ENCODE measurements at places on chromosomes 13 and 19. TPM values are rescaled to one million over a fixed set of nuclear protein-coding genes. Genes with fewer than 3 reads are reported as not detected.

Gene IGFL3
- not detected for total RNA-seq

DNA sequence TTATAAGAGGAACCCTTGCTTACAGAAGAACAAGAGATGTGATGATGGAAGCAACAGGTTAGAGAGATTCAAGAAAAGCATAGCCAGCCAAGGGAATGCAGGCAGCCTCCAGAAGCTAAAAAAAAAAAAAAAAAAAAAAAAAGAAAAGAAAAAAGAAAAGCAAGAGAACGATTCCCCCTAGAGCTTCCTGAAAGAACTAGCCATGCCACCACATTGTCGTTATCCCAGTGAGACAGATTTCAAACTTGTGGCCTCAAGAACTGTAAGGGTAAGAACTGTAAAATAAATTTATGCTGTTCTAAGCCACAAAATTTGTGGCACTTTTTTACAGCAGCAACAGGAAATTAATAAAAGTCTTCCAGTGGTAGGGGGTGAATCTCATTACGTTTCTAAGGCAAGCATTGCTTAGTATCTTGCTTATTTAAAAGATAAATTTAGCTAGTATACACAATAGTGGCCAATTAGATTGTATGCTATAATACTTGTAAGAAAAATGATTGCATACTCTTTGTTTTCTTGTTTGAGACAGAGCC lies 21.8 kb downstream of the RFXAP start:
- no peak overlapping the region for H3K27ac ChIP-seq
- no peak overlapping the region for H3K4me3 ChIP-seq
- no peaks in the 10 kb centered on the region for H3K27me3 ChIP-seq
- no peaks in the 10 kb centered on the region for H3K36me3 ChIP-seq
- no peak for DNase-seq

DNA sequence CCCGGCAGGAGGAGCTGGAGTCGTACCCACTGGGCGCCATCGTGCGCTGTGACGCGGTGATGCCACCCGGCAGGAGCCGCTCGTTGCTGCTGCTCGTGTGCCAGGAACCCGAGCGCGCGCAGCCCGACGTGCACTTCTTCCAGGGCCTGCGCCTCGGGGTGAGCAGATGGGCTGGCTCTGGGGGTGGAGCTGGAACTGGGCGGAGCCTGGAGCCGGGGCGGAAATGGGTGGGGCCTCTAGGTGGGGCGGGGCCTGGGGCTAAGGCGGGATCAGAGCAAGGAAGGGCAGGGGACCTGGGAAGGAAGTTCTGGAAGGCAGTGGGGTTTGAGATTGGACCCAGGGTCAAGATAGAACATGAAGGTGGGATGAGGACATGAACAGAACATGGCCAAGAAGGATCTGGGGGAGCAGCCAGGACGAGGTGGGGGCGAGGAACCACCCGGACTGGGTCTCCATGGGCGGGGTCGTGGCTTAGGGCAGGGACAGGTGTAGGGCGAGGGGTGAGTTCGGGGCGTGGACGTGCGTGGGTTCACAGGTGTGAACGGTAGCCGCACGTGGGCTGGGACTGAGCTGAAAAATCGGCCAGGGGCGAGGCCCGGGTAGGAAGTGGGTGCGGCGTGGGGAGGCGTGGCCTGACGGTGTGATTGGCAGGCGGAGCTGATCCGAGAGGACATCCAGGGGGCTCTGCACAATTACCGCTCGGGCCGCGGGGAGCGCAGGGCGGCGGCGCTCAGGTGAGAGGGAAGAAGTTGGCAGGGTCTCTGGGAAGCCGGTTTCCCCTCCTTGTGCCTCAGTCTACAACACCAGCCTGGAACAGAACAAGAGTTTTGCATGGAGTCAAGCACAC lies 4.7 kb downstream of the EPS8L1 start:
- no peaks in the 10 kb centered on the region for H3K27me3 ChIP-seq
- peak; percentile 48 for DNase-seq
- H3K27ac ChIP-seq = peak overlapping the region; percentile 71
- H3K4me1 ChIP-seq = peaks cover 24% of the 10 kb centered on the region
- H3K36me3 ChIP-seq = no peaks in the 10 kb centered on the region

GRCh38 chr19:6887316-6887715 lies at the start of gene ADGRE1:
Gene ADGRE1, plus strand, starts transcription at chr19:6887579. Its CDS starts 30 bp downstream, at chr19:6887609.
- no peak for DNase-seq
- no peaks in the 10 kb centered on the region for H3K4me1 ChIP-seq
- no peak within 1 kb of the TSS for H3K4me3 ChIP-seq

GRCh38 chr19:33468361-33469170 lies 53.0 kb downstream of the PEPD start:
- H3K27me3 ChIP-seq = no peaks in the 10 kb centered on the region
- DNase-seq = no peak
- H3K27ac ChIP-seq = no peak overlapping the region

- DNase-seq = no peak
- H3K27ac ChIP-seq = no peak overlapping the region
- H3K36me3 ChIP-seq = no peaks in the 10 kb centered on the region
- H3K4me1 ChIP-seq = no peaks in the 10 kb centered on the region
- no peaks in the 10 kb centered on the region for H3K27me3 ChIP-seq
- no peak overlapping the region for H3K4me3 ChIP-seq
Observed at GRCh38 chr13:101614491-101614890, 162.0 kb downstream of the ITGBL1 start.

DNA sequence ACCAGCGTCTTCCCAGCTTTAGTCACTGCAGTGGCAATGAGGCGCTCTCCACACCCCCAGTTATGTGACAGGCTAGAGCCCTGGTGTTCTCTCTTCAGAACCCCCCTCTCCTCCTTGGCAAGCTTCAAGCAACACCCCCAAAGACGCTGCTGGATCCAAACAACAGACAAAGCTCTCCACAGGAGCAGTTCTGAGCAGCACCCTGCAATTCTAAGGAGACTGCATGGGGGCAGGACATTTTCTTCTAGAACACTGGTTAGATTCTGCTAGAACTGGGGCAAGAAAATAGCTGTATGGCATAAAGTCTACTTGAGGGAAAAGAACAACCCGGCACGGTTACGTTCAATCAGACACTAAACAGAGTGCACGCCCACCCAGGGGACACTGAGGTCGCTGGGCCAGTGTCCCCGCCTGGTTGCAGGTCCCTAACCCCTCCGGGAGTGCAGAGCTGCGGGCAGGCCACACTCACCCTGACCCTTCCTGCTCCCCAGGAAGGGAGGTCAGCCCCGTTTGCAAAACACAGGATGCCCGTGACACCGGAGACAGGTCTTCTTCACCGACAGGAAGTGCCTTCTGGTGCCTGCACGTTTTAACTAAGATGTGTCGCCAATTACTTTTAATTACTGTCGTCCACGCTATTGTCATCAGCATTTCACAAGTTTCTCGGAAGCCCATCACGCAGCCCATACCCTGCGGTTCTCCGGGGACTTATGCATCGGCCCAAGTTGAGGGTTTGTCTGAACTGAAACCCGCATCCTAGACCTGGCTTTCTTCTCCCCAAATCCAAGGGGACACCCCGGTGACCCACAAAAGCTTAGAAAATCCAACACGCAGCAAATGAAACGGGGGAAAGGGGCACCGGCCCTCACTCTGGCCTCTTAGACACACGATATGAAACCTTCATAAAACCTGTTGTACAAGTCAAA lies 943 bp downstream of the GJB6 start:
- H3K4me3 ChIP-seq = peak overlapping the region; percentile 33
- H3K4me1 ChIP-seq = peaks cover 3% of the 10 kb centered on the region
- no peak overlapping the region for H3K27ac ChIP-seq
- no peak for DNase-seq

DNA sequence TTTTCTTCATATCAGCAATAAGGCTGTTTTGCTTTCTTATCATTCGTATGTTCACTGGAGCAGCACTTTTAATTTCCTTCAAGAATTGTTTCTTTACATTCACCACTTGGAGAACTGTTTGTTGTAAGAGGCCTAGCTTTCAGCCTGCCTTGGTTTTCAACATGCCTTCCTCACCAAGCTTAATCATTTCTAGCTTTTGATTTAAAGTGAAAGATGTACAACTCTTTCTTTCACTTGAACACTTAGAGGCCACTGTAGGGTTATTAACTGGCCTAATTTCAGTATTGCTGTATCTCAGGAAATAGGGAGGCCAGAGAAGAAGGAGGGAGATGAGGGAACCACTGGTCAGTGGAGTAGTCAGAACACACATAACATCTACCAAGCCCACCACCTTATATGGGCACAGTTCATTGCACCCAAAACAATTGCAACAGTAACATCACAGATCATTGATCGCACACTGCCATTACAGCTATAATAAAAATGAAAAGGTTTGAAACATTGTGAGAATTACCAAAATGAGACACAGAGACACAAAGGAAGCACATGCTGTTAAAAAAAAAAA lies 181.4 kb upstream of the TUBA3C start:
- H3K4me3 ChIP-seq = no peak overlapping the region
- no peaks in the 10 kb centered on the region for H3K36me3 ChIP-seq
- H3K27me3 ChIP-seq = no peaks in the 10 kb centered on the region
- no peaks in the 10 kb centered on the region for H3K4me1 ChIP-seq
- no peak for DNase-seq
- H3K27ac ChIP-seq = no peak overlapping the region

DNA sequence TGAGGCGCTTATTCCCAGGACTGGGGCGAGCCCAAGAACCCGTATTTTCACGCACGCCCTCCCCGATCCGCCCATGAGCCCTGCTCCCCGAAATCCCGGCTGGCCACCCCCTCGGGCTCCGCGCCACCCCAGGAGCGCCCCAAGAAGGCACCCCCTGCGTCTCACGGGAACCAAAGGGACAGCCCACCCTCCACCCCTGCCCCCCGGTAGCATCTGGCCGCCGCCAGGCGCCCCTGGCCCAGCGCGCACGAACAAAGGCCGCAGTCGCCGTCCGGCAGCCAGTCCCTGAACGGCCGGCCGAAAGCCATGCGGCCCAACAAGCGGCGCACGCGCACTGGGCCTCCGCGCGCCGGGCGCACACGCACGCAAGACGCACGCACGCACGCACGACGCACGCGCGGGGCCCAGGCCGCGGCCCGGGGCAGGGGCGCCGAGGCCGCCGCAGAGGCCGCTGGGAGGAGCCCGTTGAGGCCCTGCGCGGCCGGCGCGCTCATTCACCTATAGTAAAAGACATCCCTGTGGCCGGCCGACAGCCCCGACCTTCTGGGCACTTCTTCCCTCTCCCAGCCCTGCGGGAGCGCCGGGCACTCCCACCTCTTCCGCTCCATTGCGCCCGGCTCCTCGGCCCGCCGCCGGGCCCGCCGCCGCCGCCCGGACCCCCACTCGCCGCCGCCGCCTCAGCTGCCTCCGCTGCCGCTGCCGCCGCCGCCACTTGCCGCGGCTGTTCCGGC lies 476 bp downstream of the MBD3 start:
- DNase-seq = peak; percentile 94
- no peaks in the 10 kb centered on the region for H3K27me3 ChIP-seq
- peak overlapping the region; percentile 93 for H3K27ac ChIP-seq
- H3K4me3 ChIP-seq = peak overlapping the region; percentile 82
- peaks cover 14% of the 10 kb centered on the region for H3K4me1 ChIP-seq
- H3K36me3 ChIP-seq = peaks cover 21% of the 10 kb centered on the region

GRCh38 chr13:106905380-106906162 lies 337.6 kb upstream of the ARGLU1 start:
- no peaks in the 10 kb centered on the region for H3K36me3 ChIP-seq
- H3K4me3 ChIP-seq = no peak overlapping the region
- no peaks in the 10 kb centered on the region for H3K4me1 ChIP-seq
- DNase-seq = no peak
- H3K27ac ChIP-seq = no peak overlapping the region

- H3K36me3 ChIP-seq = no peaks in the 10 kb centered on the region
- no peaks in the 10 kb centered on the region for H3K4me1 ChIP-seq
- peak overlapping the region; percentile 49 for H3K4me3 ChIP-seq
- H3K27ac ChIP-seq = peak overlapping the region; percentile 75
- no peak for DNase-seq
Observed at GRCh38 chr19:55504252-55504603, 16.0 kb downstream of the SSC5D start.

- no peaks in the 10 kb centered on the region for H3K27me3 ChIP-seq
- H3K4me3 ChIP-seq = no peak overlapping the region
- H3K36me3 ChIP-seq = no peaks in the 10 kb centered on the region
- DNase-seq = no peak
Observed at GRCh38 chr13:60679928-60680694, 283.1 kb downstream of the TDRD3 start.

All from Peyer's patch (tissue), 4 donors.